Muscle of arm (tissue), 14 donors: ENCODE measurements at places on chromosomes 11 and 22. TPM values are rescaled to one million over a fixed set of nuclear protein-coding genes. Genes with fewer than 3 reads are reported as not detected.

Gene PRAME
- not detected for polyA plus RNA-seq

Gene PLEKHB1
- 0.75 TPM for polyA plus RNA-seq

Gene GTSE1
- 9.9 TPM for polyA plus RNA-seq

Gene IFITM10
- 0.08 TPM for polyA plus RNA-seq

Gene BLID
- not detected for polyA plus RNA-seq

Gene DRD4
- 0.61 TPM for polyA plus RNA-seq

Gene SYCE3
- not detected for polyA plus RNA-seq

Gene SLC5A12
- 0.16 TPM for polyA plus RNA-seq

Gene OR10D3
- not detected for polyA plus RNA-seq

Gene MAML2
- 5.7 TPM for polyA plus RNA-seq

Gene UBQLNL
- polyA plus RNA-seq: 0.34 TPM

Gene SMC1B
- 0.11 TPM for polyA plus RNA-seq

Gene C1QTNF4
- polyA plus RNA-seq: 9.7 TPM

Gene OR6A2
- polyA plus RNA-seq: not detected

Gene UQCC3
- 4.4 TPM for polyA plus RNA-seq

Gene TMEM135
- 16.8 TPM for polyA plus RNA-seq

Gene CELSR1
- 24.7 TPM for polyA plus RNA-seq

Gene TMEM225
- polyA plus RNA-seq: not detected

Gene SEC14L6
- polyA plus RNA-seq: 0.40 TPM

Gene PGA4
- 0.83 TPM for polyA plus RNA-seq

Gene EED
- polyA plus RNA-seq: not detected

Gene CALCB
- polyA plus RNA-seq: not detected

Gene TIMP3
- 151 TPM for polyA plus RNA-seq

Gene BIK
- polyA plus RNA-seq: not detected

Gene PIWIL4
- polyA plus RNA-seq: 3.8 TPM

Gene KCNK4
- not detected for polyA plus RNA-seq

Gene KLHL35
- polyA plus RNA-seq: 2.9 TPM

Gene MB
- 374 TPM for polyA plus RNA-seq

Gene C1QTNF5
- 23.5 TPM for polyA plus RNA-seq

Gene OOSP2
- not detected for polyA plus RNA-seq

Gene OR6T1
- not detected for polyA plus RNA-seq

Gene ADAMTS15
- polyA plus RNA-seq: 21.2 TPM

Gene OR8G1
- not detected for polyA plus RNA-seq

Gene TMPRSS4
- polyA plus RNA-seq: 0.36 TPM

Gene MAJIN
- polyA plus RNA-seq: not detected

Gene OPCML
- polyA plus RNA-seq: 1.7 TPM

Gene CCDC81
- 0.94 TPM for polyA plus RNA-seq

Gene RBM4B
- polyA plus RNA-seq: 34.5 TPM

Gene SOX10
- polyA plus RNA-seq: 6.7 TPM

Gene CCDC89
- 2.1 TPM for polyA plus RNA-seq

Gene CDC42EP1
- polyA plus RNA-seq: 24.6 TPM

Gene GP1BB
- polyA plus RNA-seq: 21.4 TPM

Gene SPON1
- polyA plus RNA-seq: 23.8 TPM

Gene CRYBB3
- polyA plus RNA-seq: 0.29 TPM

Gene CSRP3
- polyA plus RNA-seq: 530 TPM

Gene MFNG
- 5.6 TPM for polyA plus RNA-seq

Gene NRXN2
- polyA plus RNA-seq: 22.2 TPM
